ENCODE measurements at places on chromosomes 1 and 21. TPM values are rescaled to one million over a fixed set of nuclear protein-coding genes. Genes with fewer than 3 reads are reported as not detected.

CBR3 gene
- total RNA-seq: 2.3 TPM

TNFSF4 gene
- 1.8 TPM for total RNA-seq

VWA5B1 gene
- total RNA-seq: 2.4 TPM

LRRC71 gene
- total RNA-seq: 0.35 TPM

RHEX gene
- total RNA-seq: 1.1 TPM

ERG gene
- total RNA-seq: 14.6 TPM

LCE1B gene
- total RNA-seq: not detected

IFI44L gene
- total RNA-seq: 8.1 TPM

ZNF593OS gene
- total RNA-seq: not detected

MCOLN3 gene
- total RNA-seq: 5.3 TPM

IFNLR1 gene
- total RNA-seq: 3.6 TPM

CYYR1 gene
- 21.1 TPM for total RNA-seq

ELF3 gene
- 106 TPM for total RNA-seq

CD1C gene
- 1.3 TPM for total RNA-seq

PLOD1 gene
- 96.3 TPM for total RNA-seq

FABP3 gene
- total RNA-seq: 49.9 TPM

FCAMR gene
- 6.0 TPM for total RNA-seq

KLHDC8A gene
- 4.8 TPM for total RNA-seq

IQGAP3 gene
- total RNA-seq: 11.3 TPM

SLC25A34 gene
- 3.4 TPM for total RNA-seq

LIN28A gene
- not detected for total RNA-seq

HTR1D gene
- total RNA-seq: 0.12 TPM

BCAN gene
- 0.18 TPM for total RNA-seq

Measured in metanephros (tissue), 2 donors.